Stimulated activated naive CD8-positive, alpha-beta T cell treated with anti-CD3 and anti-CD28 coated beads, Interleukin-15, amount 100 ng/mL, for 72 hours (primary cell): ENCODE measurements at places on chromosomes 1 and 21.

DNA sequence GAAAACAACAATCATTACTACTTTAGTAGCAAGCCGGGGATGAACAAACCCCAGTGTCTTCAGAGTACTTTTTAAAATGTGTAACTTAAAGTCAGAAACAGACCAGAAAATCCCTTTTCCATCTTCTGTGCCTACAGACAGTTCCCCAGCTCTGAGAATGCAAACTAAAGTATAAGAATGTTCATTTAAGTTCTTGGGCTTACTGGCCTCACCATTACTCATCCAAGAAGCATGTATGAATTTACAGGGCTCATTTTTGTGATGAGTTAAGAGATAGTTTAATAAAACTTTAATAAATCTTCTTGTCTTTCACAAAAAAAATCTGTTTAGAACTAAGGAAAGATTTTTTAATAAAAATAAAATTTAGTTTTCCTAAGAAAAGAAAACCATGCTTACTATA is 4.6 kb downstream of the LPGAT1 start:
- DNase-seq = no peak

GRCh38 chr1:93078638-93078985 is 471 bp upstream of the MTF2 start:
- no peak for DNase-seq

GRCh38 chr1:83029916-83030315 is 969.0 kb downstream of the TTLL7 start:
- DNase-seq = no peak

GRCh38 chr1:223711747-223712193 is 569 bp upstream of the CAPN2 start:
- DNase-seq = no peak

- DNase-seq = no peak
These were observed 58.9 kb downstream of the SWT1 start for GRCh38 chr1:185215911-185216310.

- peak; percentile 59 for DNase-seq
These were observed 41.2 kb downstream of the RRAGC start for GRCh38 chr1:38818175-38818976.

DNA sequence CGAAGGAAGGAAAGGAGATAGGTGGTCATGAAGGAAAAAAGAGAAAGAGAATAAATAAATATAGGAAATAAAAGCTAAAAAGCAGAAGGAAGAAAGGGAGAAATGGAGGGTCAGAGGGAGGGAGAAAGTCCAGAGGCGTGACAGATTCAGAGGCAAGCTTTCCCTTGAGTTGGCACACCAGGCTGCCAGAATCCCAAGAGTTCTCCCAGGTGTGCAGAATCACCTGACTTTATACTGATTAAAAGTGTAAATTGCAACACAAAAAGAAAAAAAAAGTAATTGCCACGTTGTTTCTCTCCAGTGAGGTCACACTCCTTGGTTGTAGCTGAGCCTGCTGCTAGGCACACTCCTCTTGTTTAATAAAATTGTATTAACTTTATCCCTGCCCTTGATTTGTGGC is 669.9 kb upstream of the PKN2 start:
- no peak for DNase-seq
